HS-27A (cell line): ENCODE measurements at places on chromosomes 6 and 20.

DNA sequence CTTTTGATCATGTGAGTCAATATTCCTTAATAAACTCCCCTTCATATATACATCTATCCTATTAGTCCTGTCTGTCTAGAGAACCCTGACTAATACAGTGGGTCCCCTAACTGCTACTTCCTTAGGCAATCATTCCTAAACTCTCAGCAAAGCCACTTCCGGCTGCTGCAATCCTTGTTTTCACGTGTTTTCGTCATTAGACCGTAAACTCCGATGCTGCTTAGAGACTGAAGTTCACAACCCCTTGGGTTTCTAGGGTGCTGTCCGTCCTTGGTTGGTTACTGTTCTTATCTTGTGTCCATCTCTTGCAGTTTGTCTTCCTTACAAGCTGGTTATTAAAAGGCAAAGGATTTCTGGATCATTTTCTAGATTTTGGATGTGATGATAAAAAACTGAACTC, 106.4 kb downstream of the GMPR start:
- DNase-seq = no peak

DNA sequence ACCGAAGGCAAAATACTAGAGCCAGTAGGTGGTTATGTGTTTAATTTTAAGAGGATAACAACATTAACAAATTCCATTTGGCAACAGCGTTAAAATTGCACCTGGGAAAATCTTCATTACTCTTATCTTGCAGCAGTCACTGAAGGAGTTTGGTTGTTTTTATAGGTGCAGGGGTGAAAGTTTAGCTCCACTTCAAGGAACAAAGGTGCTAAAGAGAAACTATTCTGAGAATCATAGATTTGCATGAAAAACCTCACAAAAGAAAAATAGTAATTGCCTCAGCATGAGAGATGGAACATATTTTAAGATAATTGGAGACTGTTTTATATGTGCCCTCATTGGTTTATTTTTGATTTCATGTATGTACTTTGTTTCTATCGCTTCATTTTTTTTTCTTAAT, 444.4 kb downstream of the UTRN start:
- DNase-seq = no peak

GRCh38 chr6:90350689-90351554, 54.3 kb upstream of the BACH2 start:
- DNase-seq = no peak

- no peak for DNase-seq
These were observed 866.7 kb upstream of the GJE1 start for GRCh38 chr6:141265756-141266623.

GRCh38 chr6:139597087-139597763, 222.8 kb upstream of the CITED2 start:
- no peak for DNase-seq

- DNase-seq = no peak
These were observed 790.1 kb upstream of the SLC35B3 start for GRCh38 chr6:9225441-9225871.
